Thoracic aorta endothelial cell (primary cell): ENCODE measurements at places on chromosomes 16 and 17. TPM values are rescaled to one million over a fixed set of nuclear protein-coding genes. Genes with fewer than 3 reads are reported as not detected.

PRAC2 gene
- total RNA-seq, result not detected in 2 replicates

CACNA1G gene
- total RNA-seq, result not detected in 2 replicates

TSPOAP1 gene
- not detected in 2 replicates for total RNA-seq

MFAP4 gene
- not detected in 2 replicates for total RNA-seq

CEP295NL gene
- total RNA-seq, result 1.9 and 2.6 TPM in 2 replicates

CD300H gene
- total RNA-seq, result not detected in 2 replicates

AOC3 gene
- total RNA-seq, result under 0.01 and 0.07 TPM in 2 replicates

KRT27 gene
- total RNA-seq, result not detected in 2 replicates

TBC1D3H gene
- not detected in 2 replicates for total RNA-seq

MYL4 gene
- total RNA-seq, result 0.50 and 0.66 TPM in 2 replicates
